ENCODE measurements at places on chromosomes 7 and 10. TPM values are rescaled to one million over a fixed set of nuclear protein-coding genes. Genes with fewer than 3 reads are reported as not detected.

DNA sequence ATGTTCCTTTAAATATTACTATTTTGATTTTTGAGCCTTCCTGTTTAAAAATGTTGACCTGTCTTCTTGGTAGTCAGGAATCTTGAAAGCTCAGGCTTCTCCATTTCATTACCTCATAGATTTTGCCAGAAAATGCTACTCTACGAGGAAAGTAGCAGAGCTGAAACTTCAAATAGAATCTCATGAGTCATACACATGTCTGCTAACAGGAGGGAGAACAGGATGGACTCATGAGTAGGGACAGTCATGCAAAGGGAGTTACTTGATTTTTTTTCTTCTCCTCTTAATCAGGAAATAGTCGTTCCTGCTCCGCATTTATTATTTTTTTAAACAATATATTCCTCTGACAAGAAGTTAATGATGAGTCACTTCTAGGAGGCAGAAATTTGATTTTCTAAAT, 37.0 kb upstream of the MINDY3 start:
- no peak for DNase-seq

DNA sequence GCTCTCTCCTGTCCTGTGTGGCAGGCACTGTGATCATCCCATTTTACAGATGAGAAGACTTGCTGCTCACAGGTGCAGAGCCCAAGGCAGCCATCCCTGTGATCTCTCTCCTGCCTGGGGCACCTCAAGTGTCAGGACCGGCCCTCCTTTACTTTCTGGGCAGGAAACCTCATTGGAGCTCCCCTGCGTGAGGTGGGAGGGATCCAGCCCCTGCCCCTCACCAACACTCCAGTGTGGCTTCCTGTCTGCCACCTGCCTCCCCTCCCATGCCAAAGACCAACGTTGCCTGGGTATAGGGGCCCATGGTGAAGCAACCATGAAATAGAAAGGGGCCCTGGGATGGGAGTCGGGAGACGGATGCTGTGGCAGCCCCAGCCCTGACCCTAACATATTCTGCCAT, 91.2 kb upstream of the MYL10 start:
- no peak for DNase-seq

The GSTO2 gene
- total RNA-seq: 9.5 TPM

The MLXIPL gene
- total RNA-seq: 0.14 TPM

DNA sequence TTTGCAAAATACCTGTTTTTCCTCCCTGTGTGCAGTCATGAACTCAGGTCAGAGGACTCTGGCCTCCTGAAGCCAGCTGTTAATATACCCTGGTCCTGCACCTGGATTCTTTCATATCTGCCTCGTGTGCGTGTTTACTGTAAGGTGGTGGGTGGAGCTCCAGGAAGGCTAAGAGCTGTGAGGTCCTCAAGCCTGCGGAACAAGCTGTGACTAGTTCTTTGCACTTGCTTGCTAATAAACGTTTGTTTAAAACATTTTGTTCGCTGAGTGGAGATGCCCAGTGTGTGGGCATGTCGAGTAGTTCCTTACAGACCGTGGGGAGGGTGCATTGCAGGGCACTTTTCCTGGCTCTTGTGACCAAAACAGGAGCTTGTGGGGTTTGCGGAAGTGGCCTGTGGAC, 139.0 kb downstream of the DOCK1 start:
- DNase-seq: no peak

- no peak for DNase-seq
These were observed 190.9 kb upstream of the YAE1 start for GRCh38 chr7:39375047-39375873.

The ASB4 gene
- total RNA-seq: not detected

The BLNK gene
- 0.69 TPM for total RNA-seq

GRCh38 chr7:133480868-133481267, 228.0 kb downstream of the EXOC4 start:
- DNase-seq: no peak

DNA sequence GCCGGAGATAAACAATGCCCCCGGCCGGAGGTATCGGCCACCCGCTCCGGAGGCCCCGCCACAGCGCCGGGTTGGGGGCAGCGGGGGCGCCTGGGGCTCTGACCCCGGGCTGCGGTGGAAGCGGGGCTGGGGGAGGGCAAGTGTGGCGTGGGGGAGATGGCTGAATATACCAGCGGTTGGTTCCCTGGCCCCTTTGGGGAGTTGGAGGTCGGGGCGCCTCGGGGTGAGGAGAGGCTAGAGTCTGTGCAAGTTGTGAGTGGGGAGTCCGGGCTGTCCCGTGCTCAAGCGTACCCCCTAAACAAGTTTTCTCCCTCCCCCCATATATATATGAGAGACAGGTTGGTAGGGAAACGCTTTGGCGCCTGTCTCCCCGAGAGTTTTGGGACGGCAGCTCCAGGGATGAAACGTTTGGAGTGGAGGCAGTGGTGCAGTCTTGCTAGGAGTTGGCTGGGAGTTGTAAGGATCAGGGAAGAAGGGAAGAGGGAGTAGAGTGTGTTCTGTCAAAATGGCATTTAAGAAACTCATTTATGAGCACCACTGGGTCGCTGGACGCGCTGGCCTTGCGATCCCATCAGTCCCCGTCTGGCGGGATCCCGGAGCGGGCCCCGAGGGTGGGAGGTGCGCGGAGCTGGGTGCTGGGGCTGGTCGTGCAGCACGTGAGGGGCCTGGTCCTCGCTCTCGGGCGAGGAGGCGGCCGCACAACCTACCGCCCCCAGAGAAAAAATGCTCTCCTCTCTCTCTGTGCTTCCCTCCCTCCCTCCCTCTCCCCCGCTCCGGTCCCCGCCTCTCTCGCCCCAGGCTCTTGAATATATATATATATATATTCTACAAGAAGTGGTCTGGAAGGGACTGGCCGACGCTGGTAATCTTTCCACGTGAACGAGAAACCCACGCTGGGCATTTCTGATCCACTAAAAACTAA, 1.1 kb downstream of the TET1 start:
- DNase-seq: peak; percentile 11

- DNase-seq: no peak
These were observed 16.8 kb upstream of the DNAH11 start for GRCh38 chr7:21526007-21526406.

GRCh38 chr10:98115031-98115787, 19.2 kb upstream of the R3HCC1L start:
- no peak for DNase-seq

The PTPRE gene
- total RNA-seq: 23.7 TPM

The LRRD1 gene
- not detected for total RNA-seq

The GRM8 gene
- total RNA-seq: not detected

The MCM10 gene
- total RNA-seq: 30.6 TPM

DNA sequence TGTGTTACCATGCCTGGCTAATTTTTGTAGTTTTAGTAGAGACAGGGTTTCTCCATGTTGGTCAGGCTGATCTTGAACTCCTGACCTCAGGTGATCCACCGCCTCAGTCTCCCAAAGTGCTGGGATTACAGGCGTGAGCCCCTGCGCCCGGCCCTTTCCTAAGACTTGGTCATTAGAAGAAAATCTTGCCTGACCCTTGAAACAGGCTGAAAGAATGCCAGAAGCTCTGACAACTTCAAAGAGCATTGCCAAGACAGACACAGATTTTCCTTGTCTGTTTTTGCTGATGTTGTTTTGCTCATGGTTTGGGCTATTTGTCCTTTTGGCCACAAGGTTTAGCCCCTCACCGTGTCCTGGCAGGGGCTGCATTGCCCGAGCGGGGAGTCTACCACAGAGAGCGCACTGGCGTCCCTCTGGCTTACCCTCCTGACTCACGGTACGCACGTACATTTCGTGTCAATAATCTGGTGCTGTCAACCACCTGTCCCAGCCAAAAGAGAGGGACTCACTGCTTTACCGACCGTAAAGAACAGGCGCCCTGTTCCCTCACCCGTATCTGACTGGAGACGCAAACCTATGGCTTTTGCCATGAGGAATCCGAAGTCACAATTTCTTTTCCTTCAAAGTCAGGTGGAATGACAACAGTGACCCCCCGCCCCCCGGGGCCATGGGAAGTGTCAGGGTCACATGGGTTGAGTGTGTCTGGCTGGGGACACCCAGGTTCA, 10.1 kb upstream of the INPP5A start:
- DNase-seq: no peak

DNA sequence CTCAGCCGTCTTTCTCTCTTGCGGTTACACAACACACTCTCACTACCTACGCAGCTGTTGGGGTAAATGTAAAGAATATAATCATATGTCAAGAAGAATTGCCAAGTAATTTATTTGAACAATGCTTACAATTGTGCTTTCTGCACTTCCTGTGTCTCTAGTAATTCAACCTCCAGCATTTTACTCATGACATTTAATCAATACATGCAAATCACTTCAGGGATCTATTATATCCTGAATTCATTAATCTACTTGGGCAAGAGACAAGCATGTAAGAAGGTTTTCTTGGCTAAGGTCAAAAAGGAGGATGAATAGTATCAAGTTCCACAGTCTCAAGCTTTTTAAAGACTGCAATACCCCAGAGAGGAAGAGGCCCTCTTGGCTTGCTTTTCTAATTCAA, 562.9 kb upstream of the ADARB2 start:
- DNase-seq: no peak

DNA sequence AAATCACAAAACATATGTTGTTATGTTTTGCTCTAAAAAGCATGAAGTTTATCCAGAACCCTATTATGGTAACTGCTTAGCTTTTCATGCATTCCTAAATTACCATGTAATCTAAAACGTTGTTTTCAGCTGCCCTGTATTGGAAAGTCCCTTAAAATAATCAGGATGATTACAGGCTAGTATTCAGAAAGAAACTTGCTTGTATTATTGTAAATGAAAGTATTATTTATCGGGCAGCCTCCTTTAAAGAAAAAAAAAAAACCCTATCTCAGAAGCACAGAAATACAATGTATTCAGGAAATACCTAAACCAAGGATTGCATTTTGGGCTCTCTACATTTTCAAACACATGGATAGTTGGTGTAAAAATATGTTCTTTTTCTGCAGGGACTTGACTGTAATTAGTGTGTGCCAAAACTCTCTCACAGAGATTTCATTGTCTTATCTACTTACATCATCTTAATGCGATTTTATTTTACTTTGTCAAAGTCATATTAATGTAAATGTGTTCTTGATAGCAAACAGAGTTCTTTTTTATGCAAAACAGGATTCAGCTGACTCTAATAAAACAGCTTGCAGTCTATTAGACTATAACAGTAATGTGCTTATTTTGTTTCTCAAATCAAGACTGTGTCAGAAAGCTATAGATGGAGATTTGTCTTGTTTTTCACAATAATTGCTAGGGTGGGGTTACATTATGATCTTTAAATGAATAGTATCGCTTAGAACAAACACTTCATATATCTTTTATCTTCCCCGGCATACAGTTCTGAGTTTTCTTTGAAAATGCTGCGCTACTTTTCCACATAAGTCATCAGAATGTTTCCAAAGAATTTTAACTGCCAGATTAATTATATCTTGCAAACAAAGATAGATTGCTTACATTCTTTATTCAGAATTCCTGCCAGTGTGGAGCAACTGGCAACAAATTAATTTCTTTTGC, 65.3 kb upstream of the ARID5B start:
- no peak for DNase-seq

- DNase-seq: no peak
These were observed 37.6 kb upstream of the COL1A2 start for GRCh38 chr7:94357076-94357475.

Measured in activated T-cell treated with anti-CD3 and anti-CD28 coated beads, Interleukin-2, amount 50 U/mL, for 72 hours (primary cell).